Activated CD4-positive, alpha-beta T cell treated with anti-CD3 and anti-CD28 coated beads, Interleukin-2, amount 50 U/mL, for 16 hours (primary cell): ENCODE measurements at places on chromosomes 7 and 10.

DNA sequence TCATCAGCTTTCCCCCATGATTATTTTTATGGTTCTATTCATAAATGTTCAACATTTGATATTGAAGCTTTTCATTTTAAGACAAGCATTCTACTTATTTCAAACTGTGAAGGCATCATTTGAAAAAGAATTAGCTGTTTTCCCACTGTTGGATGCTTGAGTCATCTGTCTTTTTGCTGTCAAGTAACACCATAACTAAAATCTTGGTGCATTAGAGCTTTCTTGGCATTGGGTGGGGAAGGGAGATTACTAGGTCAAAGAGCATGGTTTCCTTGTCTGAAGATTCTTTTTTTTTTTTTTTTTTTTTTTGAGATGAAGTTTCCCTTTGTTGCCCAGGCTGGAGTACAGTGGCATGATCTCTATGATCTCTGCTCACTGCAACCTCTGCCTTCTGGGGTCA is 68.5 kb downstream of the CTBP2 start:
- DNase-seq, result no peak

- DNase-seq, result no peak
Measured at GRCh38 chr7:151805191-151805590, 71.7 kb downstream of the PRKAG2 start.

- DNase-seq, result no peak
Measured at GRCh38 chr7:156050636-156051569, 238.6 kb upstream of the SHH start.

- DNase-seq, result no peak
Measured at GRCh38 chr7:22108151-22108845, 162.6 kb upstream of the CDCA7L start.

- DNase-seq, result peak; percentile 26
Measured at GRCh38 chr7:152336754-152337368, 98.9 kb downstream of the KMT2C start.

DNA sequence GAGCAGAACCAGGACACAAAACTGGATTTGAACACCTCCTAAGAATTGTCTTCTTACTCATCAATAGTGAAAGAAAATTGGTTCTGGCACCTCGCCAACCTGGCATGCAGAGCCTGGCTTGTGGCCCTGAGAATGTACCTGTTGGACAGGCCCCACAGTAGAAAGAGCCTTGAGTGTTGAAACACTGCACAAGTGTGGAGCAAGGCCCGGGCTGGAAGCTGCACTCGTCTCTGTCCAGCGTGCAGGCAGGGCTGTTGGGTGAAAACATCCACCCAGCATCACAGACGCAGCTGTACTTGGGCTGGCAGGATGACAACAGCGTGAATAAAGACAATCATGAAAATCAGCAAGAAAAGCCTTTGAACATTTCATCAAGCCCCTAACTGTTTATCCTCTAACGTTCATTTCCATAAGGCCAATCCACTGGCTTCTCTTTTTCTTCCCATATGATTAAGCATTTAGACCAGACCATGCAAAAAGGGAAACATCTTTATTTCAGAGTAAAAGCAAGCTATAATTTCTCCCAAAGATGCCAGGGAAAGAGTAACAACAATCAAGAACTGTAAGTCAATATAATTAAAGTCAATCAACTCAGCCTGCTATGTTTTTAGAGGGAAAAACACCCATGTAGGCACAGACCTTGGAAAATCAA is 15.6 kb downstream of the CUBN start:
- DNase-seq, result no peak

DNA sequence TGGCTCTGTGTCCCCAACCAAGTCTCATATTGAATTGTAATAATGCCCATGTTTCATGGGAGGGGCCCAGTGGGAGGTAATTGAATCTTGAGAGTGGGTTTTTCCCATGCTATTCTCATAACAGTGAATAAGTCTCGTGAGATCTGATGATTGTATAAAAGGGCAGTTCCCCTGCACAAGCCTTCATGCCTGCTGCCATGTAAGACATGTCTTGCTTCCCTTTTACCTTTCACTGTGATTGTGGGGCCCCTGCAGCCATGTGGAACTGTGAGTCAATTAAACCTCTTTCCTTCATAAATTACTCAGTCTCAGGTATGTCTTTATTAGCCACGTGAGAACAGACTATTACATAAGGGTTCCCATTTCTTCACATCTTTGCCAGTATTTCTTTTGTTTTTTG is 97.1 kb upstream of the CPXM2 start:
- DNase-seq, result no peak

DNA sequence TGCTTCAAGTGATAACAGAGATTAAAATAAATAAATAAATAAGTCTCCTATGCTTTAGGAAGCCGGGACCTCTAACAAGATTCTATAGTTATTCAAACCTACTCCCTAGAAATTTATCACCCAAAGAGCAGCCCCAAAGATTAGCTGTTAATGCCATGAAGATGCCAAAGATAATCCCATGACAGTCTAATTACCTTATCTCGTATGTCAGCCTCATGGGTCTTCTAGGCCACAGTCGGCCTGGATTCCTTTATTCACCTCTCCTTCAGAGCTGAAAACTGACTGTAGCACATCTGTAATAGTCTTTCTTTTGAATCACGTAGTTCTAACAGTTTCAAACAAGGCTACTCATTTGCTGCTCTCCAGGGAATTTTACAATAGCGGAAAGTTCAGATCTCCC is 24.2 kb downstream of the COL1A2 start:
- DNase-seq, result no peak

- no peak for DNase-seq
Measured at GRCh38 chr7:25886387-25887240, 265.4 kb upstream of the NFE2L3 start.

GRCh38 chr7:41478187-41478586 is 224.7 kb downstream of the INHBA start:
- peak; percentile 2 for DNase-seq

DNA sequence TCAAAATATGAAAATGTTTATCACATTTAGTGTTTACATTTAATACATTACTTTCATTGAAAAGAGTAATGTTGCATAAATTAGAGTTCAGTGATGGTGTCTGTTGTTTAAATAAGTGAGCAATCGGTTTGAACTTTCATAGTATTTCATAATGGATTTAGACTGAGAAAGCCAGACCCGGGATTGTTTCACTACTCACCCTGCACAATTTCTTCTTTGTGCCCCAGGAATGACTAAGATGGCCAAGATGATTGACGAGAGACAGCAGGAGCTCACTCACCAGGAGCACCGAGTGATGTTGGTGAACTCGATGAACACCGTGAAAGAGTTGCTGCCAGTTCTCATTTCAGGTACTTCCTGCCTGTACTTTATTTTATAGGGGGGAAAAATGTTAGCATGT is 74.6 kb downstream of the VCL start:
- DNase-seq, result no peak

GRCh38 chr7:16883918-16884317 is 2.1 kb upstream of the AGR3 start:
- no peak for DNase-seq

DNA sequence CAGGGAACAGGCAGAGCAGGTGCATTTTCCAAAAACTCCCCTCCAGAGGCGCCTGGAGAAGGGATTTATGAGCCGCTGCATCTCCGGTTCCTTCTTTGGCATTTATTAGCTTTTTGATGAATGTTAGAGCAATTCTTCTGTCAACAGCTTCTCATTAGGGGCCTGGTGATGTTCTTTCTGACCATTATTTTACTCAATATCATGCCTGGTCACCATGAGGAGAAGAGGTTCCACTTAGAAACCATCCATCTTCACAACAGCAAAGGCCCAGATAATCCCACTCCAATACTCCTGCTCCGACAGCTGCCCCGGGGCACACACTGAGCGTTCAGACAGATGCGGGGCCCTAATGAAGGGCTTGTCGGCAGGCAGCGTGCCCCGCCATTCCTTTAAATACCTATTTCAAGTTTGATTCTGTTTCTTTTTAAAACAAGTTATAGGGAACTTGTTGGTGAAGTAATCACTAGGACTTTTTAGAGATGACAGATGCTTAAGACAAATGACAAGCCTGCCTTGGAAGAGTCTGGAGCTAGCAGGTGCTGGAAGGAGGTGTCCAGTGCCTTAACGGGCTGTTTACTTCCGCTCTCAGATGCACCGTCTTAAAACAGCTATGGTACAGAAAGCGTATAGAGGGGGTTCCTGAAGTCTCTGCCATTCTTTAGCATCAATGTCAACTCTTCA is 31.7 kb downstream of the ECHDC3 start:
- no peak for DNase-seq

- no peak for DNase-seq
Measured at GRCh38 chr10:32386623-32387260, 39.8 kb upstream of the EPC1 start.

GRCh38 chr7:50531928-50532327 is 33.3 kb downstream of the DDC start:
- no peak for DNase-seq

DNA sequence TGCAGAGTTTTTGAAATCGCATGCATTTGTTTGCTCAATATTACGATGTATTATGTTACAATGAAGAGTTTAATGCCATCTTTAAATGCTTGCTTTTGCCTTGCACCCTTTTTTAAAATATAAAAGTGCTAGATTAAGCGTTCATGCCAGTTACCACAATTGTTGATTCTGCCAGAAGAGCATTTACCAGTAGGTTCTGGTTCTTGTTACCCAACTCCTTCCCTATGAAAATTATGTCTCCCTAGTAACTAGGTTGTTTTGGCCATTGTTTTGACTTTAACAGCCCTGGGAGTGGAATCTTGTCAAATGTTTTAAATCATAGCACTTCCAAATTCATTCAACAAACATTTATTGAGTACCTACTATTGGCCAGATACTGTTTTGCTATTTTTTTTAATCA is 32.8 kb upstream of the CDK14 start:
- DNase-seq, result no peak

- no peak for DNase-seq
Measured at GRCh38 chr10:114477285-114477684, 73.0 kb upstream of the AFAP1L2 start.

- no peak for DNase-seq
Measured at GRCh38 chr7:55081068-55081467, 62.3 kb downstream of the EGFR start.

GRCh38 chr10:20616056-20616671 is 280.9 kb downstream of the NEBL start:
- DNase-seq, result no peak

DNA sequence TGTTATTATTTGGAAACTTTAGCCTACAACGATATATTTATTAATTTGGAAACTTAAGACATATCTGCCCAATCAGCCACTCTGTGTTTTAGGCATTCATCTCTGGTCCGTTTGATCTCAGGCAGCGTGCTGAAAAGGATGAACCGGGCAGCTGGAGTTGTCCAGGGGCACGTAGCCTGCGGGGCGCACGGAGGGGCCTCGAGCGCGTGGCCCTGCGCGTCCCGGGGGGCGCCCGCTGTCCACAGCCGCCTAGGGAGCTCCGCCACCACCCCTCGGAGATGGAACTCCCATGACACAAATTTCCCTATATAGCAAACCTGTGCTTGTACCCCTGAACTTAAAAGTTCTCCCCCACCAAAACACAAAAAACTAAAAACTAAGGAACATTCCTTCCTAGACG is 24.3 kb upstream of the MKI67 start:
- no peak for DNase-seq

GRCh38 chr7:129317450-129317849 is 92.6 kb downstream of the AHCYL2 start:
- no peak for DNase-seq

GRCh38 chr10:131081376-131081775 is 230.1 kb downstream of the TCERG1L start:
- DNase-seq, result peak; percentile 39

DNA sequence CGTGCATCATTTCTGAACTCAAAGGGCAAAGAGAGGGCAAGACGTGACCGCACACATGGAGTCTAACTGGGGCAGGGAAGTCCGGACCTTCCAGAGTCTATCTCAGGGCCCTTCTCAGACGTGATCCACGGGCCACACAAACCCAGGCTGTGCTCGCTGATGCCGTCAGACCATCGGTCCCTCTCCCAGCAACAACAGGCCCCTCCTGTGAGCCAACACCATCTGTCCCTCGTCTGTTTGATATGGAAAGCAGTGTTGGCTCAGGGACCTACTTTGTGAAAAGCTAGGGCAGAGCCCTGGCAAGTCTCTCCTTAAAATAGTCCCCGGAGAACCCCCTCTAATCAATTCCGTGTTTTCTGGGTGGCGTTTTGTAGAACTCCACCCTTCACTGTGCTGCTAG is 208.8 kb downstream of the TCERG1L start:
- DNase-seq, result no peak

DNA sequence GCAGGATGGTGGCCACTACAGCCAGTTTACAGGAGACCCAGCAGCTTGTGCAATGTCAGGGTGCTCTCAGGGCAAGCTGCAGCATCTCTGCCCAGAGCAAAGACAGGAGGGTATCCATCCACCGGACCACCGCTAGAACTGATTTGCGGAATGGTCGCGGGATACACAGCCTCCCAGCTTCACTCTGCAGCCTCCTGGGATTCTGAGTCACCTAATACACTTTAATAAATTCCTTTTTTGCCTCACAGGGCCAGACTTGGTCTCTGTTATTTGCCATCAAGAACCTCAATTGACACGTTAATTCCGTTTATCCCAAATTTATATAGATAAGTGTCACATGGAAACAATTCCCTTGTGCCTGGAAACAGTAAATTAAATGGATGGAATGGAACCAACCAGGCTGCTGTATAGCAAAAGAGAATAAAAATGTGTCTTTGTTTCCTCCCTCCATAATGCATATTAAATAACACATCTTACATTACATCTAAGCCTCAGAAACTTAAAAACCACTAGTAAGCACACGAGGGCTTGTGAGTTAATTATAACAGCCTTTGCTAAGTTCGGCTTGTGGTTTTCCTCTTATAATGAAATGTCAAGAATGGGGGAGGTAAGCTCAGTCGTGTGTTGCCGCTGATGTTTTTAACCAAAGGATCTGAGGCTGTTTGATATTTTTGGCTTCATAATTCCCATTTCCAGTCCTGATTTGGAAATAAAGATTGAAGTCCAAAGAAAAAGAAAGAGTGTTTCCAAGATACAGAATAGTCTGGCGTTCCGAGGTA is 52.1 kb downstream of the ADRB1 start:
- DNase-seq, result no peak

- DNase-seq, result no peak
Measured at GRCh38 chr7:41918597-41918996, 215.7 kb upstream of the INHBA start.

DNA sequence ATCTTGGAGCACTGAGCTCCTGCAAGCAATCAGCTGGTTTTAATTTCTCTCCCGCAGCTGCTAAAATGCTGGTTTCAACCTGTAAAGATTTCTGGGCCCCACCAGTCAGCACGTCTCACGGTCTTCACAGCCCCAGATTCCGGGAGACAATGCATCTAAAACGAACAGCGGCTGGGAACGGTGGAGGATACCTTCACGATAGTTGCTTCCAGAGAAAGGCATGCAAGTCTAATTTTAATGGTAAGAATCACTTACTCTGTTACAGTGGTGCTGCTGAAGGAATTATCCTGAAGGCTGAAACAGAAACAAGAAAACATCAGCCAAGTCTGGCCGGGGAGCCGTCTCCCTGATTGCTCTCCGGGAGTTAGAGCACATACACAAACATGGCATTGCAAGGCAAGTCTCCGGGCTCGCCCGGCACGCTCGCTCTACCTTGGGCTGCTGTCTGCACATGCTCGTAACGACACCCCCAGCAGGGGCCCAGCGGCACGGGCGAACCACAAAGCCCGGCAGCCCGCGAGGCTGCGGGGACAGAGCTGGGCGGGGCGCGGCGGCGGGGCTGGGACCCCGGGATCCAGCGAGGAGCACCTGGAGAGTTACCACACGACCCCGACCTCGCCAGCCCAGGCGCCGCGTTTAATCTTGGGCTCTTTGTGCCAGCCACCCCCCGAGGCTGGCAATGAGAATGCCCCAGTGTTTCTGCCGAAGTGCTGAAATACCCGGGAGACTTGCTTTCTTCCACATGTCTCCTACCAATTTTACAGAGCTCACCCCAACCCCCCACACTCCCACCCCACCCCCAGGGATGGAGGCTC is at the start of gene FAM13C:
FAM13C (minus strand) TSS at position 406 of the 815 bp plus-strand sequence; CDS start at position 317, 89 bp downstream.
- DNase-seq, result peak; percentile 25

- no peak for DNase-seq
Measured at GRCh38 chr7:121446526-121446925, 50.4 kb upstream of the FAM3C start.
